ENCODE measurements at places on chromosomes 4 and X.
A peak's percentile ranks its signal among the peaks of the same experiment; 100 is the strongest.

GRCh38 chr4:5976921-5977320 lies 41.3 kb downstream of the C4orf50 start:
- no peak for DNase-seq

- DNase-seq = no peak
These were observed 1522.9 kb downstream of the PCDH18 start for GRCh38 chr4:136009258-136009832.

GRCh38 chr4:88573276-88573980 lies 18.9 kb upstream of the HERC3 start:
- DNase-seq = no peak

GRCh38 chr4:30881985-30882384 lies 161.8 kb downstream of the PCDH7 start:
- DNase-seq = no peak

- peak; percentile 88 for DNase-seq
These were observed 192.2 kb upstream of the LEF1 start for GRCh38 chr4:108360754-108361445.

GRCh38 chr4:57233386-57233785 lies 123.2 kb upstream of the IGFBP7 start:
- DNase-seq = no peak

GRCh38 chrX:28920153-28920943 lies 333.1 kb downstream of the IL1RAPL1 start:
- peak; percentile 35 for DNase-seq

DNA sequence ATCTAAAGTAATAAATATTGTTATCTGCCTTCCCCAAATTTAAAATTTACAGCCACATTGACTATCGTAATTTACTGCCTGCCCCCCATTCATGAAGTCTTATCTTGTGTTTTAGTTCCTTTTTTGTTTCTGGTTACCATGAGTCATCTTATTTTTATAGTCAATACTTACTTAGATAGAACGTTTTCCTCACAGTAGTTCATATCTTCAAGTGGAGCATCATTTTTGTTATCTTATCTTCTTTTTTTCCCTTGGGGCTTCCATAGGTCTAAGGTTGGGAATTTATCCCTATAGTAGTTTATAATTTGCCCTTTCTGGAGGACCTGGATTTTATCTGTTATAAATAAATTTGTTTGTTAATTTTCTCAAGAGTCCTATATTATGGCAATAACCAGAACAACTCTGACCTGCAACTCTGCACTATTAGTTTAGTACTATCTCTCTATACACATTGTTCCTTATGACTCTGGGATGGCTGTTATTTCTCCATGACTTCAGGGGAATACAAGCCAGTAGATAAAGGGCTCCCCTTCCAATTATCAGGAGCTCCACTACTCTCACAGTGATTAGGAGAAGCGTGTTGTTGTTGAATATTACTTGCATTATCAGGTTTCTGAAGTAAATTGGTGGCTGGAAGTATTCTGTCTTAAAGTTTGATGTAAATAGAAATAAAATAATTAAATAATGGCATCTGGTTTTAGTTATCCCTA lies 330.6 kb downstream of the GALNTL6 start:
- DNase-seq = no peak

DNA sequence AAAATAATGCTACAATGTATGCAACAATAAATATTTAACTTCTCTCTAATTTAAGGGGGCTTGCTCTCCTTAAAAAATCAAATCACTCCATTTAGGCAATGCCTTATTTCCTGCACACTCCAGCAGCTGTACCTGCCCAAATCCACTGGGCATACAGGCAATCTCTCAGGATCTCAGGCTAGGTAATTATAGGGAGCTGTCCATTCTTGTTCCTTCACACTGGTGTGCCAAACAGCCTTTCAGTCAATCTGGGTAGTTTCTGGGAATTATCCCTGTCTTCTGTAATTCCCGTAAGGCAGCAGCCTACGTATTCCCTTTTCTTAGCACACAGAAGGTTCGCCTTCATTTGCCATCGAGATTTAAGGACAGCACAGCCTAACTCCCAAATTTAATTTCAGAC lies 922.6 kb upstream of the SLIT2 start:
- DNase-seq = no peak

Data from kidney (tissue), 22 donors.